ENCODE measurements at places on chromosomes 7 and 10.

GRCh38 chr10:79149662-79150443 is 81.1 kb downstream of the ZMIZ1 start:
- DNase-seq = no peak

- DNase-seq = no peak
These were observed 594.2 kb upstream of the NRG3 start for GRCh38 chr10:81280497-81281479.

DNA sequence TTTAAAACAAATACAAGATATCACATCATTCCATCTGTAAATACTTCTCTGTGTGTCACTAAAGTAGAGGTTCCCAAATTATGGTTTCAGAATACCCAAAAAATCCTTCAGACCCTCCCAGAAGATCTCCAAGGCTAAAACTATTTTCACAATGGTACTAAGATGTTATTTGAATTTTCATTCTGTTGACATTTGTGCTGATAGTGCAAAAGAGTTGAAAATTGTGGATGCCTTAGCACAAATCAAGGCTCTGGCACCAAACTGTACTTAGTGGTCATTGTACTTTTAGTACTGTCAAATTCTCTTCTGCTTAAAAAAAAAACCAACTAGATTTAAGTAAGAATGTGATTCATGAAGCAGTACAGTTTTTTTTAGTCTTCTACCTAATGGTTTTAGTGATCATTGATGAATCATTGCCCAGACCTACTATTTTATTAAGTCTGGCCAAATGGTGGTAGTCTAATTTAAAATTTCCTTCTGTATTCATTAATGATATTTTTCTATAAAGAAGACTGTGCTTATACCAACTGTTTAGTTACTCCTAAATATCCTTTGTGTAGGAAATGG is 50.5 kb downstream of the TPST1 start:
- no peak for DNase-seq

DNA sequence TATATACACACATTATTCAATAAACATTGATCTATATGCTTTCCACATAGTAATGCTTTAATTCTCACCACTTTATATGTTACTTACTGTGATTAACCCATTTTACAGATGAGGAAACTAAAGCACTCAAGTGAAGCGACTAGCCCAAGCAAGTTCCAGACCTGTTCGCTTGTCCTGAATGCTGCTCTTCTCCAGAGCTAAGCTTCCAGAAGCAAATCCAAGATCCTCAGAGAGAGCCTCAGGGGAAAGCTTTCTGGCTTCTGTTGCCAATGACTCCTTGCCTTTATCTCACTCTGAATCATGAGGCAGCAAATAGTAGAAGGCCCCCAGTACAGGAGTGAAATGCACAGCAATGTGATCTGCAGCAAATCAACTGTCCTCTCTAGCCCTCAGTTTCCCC is 32.2 kb downstream of the XPNPEP1 start:
- DNase-seq = no peak

GRCh38 chr10:119541459-119542356 is 811 bp downstream of the RGS10 start:
- no peak for DNase-seq

GRCh38 chr7:137985253-137985896 is 16.5 kb downstream of the CREB3L2 start:
- DNase-seq = no peak

- no peak for DNase-seq
These were observed 30.8 kb downstream of the PRLHR start for GRCh38 chr10:118564652-118565051.

- DNase-seq = no peak
These were observed 34.0 kb downstream of the FAM20C start for GRCh38 chr7:226281-226895.

GRCh38 chr7:92402920-92403759 is 44.1 kb upstream of the GATAD1 start:
- DNase-seq = no peak

GRCh38 chr10:123522702-123523312 is 143.3 kb upstream of the GPR26 start:
- DNase-seq = no peak

GRCh38 chr7:129828989-129829736 is 123.6 kb downstream of the UBE2H start:
- DNase-seq = no peak

- no peak for DNase-seq
These were observed 22.3 kb upstream of the AKAP9 start for GRCh38 chr7:91918356-91918755.

GRCh38 chr10:34797155-34797554 is 17.9 kb downstream of the PARD3 start:
- no peak for DNase-seq

Data from NCI-H2227 treated with DMSO at 0.1 percent for 48 hours (cell line).